MV-4-11 (cell line): ENCODE measurements at places on chromosomes 4 and X.

DNA sequence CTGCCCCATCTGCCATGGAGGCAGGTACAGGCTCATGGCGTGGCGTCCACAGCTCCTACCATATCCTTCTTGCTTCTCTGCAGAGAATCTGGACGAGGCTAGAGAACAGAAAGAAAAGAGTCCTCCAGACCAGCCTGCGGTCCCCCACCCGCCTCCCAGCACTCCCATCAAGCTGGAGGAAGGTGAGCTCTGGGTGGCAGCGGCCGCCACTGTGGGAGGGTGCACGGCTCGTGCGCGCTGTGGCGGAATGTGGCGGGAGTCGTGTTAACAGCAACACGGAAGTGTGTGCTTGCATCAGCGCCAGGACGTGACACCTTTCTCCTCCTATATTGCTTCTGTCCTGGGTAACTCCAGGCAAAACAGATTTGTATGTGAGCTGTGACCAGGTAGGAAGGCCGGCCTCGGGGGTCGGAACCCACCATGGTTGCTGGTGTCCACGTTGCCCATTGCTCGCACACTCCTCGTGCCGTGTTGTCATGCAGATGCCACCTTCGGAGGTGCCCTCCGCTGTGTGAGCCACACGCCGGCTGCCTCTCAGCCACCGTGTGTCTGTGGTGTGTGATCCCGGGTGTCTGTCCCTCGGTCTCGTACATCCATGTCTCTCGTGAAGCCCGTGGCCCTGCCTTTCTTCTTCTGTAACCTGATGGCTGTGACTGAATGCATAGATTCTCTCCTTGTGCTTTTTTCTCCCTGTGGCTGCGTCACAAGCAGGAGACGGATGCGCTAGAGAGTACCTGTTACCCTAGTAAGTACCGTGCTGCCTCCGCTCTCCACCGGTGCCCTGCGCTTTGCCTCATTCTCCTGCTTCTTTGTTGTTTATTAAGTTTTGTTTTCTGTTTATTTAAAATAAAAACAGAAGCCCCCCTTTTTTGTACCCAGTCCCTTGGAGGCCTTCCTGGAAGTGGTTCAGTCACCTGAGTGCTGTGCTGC is 37.0 kb downstream of the NOP14 start:
- DNase-seq = no peak

DNA sequence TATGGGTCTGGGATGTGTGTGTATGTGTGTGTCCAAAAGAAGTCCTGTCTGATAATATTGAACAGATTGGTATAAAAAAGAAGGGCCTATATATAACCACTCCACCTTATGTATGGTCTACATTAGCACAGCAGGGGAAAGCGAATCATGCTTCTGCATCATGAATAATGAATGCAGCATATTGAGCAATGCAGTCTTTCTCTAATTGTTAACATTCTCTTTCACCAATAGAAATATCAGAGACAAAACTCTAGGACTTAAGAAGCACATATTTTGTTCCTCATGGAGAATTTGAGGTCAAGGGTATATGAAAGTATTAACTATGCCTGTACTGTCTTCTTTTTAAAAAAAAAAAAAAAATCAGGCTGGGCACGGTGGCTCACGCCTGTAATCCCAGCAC is 264.3 kb upstream of the NOCT start:
- DNase-seq = no peak

DNA sequence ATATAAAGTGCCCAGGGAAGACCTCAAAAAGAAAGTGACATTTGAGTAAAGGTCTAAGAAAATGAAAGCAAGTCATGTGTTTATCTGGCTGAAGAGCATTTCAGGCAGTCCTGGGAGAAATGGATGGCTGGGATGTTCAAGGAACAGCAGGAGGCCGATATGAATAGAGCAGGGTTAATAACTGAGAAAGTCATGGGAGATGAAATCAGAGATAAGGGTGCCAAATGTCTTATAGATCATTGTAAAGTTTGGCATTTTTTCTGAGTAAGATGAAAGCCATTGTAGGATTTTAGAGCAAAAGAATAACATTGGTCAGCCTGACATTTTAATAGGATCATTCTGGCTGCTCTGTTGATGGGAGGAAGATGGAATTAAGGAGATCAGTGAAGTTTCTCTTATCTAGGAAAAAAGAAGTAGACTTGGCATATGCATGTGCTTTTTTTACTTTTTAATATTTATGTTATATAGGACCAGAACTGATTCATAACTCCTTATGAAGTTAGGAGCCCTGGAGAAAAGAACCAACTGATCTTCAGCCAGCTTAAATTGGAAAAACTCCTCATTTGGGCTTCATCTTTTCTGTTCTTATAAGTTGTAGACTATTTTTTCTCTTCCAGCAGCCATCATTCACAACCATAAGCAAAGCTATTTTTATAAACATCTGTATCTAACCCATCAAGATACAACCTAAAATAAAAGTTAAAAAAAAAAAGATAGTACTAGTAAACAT is 18.6 kb downstream of the AIMP1 start:
- no peak for DNase-seq

DNA sequence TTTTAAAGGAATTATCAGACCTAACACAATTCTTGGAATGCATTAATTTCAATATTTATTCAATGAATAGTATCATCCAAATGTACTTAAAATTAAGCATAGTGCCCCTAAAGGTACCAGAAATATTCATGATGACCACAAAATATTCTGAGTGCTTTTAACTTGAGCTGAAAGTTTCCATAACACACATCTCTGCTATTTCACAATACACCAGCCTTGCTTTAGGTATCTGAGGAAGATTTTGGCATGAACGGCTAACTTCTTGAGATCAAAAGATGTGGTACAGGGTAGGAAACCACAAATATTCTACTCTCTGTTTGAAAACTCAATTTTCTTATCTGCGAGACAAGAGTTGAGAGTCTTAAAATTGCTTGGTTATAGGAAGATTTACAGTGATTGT is 538.3 kb upstream of the PCDH7 start:
- no peak for DNase-seq

GRCh38 chr4:2069986-2070385 is 10.9 kb downstream of the NAT8L start:
- no peak for DNase-seq

DNA sequence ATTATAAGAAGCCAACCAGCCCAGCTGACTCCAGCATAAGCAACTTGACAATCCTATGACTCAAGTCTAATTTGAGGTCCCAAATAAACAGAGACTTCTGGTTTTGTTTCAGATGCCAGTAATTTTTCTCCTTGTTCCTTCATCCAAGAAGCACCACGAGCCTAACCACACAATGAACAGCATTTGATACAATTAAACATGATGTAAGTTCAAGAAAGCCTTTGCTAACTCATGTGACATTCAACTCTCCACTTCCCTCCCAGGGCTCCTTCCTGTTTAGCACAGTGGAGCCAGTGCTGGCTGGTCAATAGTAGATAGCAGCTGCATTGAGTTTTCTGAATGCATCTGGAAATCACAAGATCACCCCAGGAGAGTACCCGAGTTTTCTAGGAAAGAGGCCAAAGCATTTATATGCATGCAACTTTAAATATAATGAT is 206.3 kb downstream of the ARHGAP24 start:
- peak; percentile 91 for DNase-seq

DNA sequence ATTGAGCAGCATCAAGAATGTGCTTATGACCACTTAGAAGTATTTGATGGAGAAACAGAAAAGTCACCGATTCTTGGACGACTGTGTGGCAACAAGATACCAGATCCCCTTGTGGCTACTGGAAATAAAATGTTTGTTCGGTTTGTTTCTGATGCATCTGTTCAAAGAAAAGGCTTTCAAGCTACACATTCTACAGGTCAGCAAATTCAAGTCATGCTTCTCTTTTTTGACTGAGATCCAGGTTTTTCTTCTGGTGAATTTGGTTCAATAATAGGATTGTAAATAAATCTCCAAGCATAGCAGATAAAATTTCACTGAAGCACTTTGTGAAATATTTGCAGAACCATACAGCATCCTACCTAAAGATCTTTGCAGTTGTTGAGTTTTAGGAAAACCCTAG is 218.1 kb downstream of the TLL1 start:
- DNase-seq = no peak

DNA sequence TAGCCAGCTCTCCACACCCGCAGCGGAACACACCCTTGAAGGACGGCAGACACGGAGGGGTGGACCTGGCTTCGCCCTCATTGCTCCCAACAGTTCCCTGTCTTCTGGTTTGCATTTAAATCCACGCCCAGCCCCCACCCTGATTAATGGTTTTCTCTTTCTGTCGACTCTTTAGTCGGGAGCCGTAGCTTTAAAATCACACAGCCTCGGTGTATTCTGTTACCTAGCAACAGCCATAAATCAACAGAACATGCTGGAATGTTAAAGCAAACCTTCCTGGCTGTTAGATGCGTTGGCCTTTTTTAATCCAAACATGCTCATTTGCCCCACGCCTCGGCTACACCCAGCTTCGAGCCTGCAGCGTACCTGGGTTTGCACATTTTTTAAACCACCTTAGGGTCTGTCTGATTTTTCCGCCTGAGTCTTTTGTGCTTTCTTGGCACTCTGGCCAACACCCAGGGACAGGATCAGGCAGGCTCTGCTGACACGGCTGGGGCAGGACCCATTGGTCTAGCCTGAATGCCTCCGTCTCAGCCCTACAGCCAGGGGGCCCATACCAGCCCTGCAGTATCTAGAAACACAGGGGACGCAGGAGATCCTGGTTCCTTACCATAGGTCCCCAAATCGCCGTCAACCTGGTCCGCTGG is 21.4 kb upstream of the PPP2R2C start:
- DNase-seq = no peak

DNA sequence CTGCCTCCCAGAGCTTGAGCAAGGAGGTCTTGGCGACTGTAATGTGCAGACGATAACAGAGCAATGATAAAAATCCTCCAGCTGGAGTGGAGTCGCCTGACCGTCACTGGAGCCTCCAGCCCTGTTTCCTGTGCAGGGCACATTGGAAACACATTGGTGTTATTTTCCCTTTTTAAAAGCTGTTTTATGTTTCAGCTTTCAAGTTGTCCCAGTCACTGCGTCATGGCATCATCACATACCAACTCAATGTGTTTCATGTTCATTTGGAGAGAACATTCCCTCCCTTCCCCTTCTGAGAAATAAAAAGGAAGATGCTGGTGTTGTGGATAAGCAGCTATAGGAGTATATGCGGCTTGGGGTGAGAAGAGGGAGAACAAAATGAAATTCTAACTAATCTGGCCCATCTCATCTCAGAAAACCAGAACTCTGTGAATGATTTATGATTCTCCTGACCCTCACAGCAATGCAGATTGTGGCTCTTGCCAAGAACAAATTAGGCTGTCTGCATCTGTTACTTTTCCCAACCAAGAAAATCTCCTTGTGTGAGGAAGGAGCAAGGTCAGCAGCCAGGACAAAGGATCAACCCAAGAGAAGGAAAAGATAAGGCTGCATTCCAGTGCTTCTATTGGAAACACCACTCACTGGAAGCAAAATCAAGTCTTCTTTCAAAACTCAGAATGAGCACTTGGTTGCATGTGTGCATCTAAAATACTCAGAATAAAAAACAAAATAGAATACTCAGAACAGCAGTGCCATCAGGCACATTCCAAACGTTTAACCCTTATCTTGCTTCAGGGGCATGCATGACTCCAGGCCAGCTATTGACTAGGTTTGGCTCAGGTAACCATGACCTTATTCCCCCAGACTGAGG is 134.4 kb downstream of the RASL11B start:
- no peak for DNase-seq

DNA sequence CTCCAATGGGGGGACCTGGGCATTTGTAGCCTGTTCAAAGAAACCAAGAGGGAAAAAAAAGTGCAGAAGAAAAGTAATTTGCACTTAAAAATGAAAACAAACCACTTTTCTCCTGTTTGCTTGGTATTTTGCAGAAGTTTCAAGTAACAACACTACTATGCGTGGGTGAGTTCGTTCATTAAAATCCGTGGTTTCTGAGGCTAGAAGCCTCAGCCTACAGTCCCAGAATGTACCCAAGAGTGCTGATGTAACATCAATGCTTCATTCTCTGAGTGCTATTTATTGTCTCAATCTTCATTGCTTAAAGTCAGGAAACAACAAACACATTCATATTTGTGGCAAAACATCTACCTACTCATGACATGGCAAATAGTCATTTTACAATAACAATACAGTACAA is 29.2 kb downstream of the LGI2 start:
- peak; percentile 66 for DNase-seq

DNA sequence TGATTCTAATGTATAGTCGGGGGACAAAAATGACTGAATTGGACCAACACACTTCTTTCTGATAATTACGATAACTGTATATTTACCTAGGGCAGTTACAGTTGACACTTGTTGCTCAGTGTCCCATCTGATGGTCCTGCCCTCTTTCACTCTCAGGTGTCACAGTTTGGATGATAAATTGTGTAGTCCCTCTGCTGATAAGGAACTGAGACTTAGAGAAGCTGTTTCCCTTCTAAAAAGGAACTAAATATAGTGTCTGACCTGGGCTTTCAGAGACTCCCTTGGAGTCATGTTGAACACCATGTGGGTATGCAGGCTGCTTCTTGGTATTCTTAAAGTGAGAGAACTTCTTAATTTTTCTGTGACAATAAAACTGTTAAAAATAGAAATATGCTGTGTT is 23.7 kb upstream of the PNPLA4 start:
- peak; percentile 63 for DNase-seq

- no peak for DNase-seq
These were observed 247.7 kb downstream of the IL15 start for GRCh38 chr4:141884070-141884469.

- no peak for DNase-seq
These were observed 273.8 kb downstream of the GASK1B start for GRCh38 chr4:157898836-157899605.

DNA sequence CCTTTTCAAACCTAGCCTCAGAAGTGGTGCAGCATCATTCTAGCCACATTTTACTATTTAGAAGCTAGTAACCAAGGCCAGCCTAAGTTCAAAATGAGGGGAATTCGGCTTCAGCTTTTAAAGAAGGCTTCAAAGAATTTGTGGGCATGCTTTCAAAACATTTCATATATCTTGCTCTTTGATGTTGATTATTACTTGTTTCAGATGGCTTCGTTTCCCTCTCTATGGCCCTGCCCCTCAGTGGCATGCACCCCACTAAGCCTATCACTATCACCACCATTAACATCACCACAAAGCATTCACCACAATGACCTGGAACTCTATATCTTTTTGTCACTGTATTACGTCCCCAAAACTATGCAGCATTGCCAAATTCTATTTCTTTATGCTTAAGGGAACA is 51.2 kb upstream of the FAM47B start:
- DNase-seq = no peak

GRCh38 chrX:85221361-85221760 is 22.2 kb downstream of the SATL1 start:
- no peak for DNase-seq

DNA sequence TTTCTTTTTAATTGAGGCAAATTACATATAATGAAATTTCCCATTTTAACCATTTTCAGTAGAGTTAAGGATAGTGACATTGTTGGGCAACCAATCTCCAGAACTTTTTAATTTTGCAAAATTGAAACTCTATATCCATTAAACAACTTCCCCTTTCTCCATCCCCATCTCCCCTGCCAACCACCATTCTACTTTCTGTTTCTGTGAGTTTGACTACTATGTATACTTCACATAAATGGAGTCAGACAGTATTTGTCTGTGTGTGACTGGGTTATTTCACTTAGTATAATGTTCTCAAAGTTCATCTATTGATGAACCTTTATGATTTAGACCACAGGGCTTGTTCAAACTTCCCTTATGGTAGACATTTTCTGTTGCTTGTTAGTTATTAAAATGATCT is 364.5 kb upstream of the MAD2L1 start:
- DNase-seq = peak; percentile 73
